ENCODE measurements at places on chromosomes 3 and 15.
A peak's percentile ranks its signal among the peaks of the same experiment; 100 is the strongest.

- DNase-seq, result no peak
Measured at GRCh38 chr3:191300422-191300821, 28.8 kb upstream of the CCDC50 start.

DNA sequence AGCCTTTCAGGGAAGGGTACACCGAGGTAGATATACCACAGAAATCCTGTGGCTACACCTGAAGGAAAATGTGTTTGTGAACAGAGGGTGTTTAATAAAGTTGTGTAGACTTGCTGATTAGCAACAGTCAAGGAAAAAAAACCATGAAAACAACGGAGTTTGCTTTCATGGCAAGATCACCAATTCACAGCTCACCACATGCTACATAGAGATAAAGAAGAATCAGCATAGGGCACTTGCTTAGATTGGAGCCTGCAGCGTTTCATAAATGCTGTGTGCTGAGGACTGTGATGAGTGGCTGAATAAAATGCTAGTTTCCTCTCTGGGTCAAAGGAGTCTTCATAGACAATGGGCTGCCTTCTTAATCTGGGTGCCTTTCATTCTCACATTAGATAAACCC, 257.6 kb downstream of the SLC9A9 start:
- DNase-seq, result no peak

GRCh38 chr3:173841334-173841733, 443.8 kb downstream of the NLGN1 start:
- DNase-seq, result no peak

DNA sequence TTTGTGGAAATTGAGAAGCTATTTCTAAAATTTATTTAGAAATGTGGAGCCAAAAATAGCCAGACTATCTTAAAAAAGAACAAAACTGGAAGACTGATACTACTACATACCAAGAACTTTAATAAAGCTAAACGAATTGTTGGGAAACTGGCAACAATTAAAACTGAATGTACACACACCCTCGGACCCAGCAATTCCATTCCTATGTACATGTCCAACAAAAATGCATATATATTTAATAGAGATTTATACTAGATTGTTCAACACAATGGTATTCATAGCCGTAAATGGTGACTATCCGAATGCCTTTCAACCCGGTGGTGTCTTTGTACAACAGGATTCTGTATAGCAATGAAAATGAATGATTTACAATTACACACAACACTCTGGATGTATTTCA, 136.5 kb upstream of the RASGRP1 start:
- no peak for DNase-seq

- DNase-seq, result no peak
Measured at GRCh38 chr3:100591411-100591810, 18.0 kb upstream of the ADGRG7 start.

DNA sequence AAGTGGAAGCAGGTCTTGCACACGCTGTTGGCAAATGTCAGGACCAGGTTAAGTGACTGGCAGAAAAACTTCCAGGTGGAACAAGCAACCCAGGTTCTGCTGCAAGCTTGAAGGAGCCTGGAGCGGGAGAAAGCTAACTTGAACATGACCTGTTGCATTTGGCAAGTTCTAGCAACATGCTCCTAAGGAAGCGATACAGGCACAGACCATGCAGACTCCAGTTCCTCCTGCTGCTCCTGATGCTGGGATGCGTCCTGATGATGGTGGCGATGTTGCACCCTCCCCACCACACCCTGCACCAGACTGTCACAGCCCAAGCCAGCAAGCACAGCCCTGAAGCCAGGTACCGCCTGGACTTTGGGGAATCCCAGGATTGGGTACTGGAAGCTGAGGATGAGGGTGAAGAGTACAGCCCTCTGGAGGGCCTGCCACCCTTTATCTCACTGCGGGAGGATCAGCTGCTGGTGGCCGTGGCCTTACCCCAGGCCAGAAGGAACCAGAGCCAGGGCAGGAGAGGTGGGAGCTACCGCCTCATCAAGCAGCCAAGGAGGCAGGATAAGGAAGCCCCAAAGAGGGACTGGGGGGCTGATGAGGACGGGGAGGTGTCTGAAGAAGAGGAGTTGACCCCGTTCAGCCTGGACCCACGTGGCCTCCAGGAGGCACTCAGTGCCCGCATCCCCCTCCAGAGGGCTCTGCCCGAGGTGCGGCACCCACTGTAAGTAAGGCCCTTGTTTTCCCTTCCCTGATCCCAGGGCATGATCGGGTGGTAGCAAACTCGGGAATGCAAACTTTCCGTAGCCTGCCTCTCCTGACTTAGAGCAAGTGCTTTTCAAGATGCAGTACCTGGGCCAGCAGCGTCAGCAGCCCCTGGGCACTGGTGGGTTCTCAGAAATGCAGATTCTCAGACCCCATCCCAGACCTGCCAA, 759 bp downstream of the GALNT15 start:
- peak; percentile 64 for DNase-seq

- no peak for DNase-seq
Measured at GRCh38 chr3:172616031-172616461, 92.8 kb upstream of the TNFSF10 start.

- no peak for DNase-seq
Measured at GRCh38 chr15:67852418-67852817, 12.6 kb upstream of the RNU6-1 start.

GRCh38 chr3:13812034-13812471, 67.8 kb downstream of the WNT7A start:
- peak; percentile 65 for DNase-seq

DNA sequence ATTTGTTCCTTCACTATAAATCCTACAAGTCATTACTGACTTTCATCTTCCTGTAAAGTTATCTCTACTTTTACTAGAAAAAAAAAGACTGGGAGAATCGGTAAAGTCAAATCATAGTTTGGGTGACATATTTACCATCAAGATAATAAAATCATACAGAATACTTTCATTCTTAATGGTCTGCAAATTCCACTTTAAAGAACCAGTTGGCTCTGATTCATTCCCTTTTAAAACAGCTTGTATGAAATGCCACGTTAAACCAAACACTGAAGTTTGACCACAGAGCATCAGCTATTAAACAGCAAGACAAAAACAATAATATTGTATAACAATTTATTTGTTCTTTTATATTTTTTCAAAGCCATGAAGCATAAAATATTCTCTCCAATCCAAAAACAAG, 100.7 kb downstream of the FBN1 start:
- no peak for DNase-seq

- no peak for DNase-seq
Measured at GRCh38 chr15:39462691-39463090, 118.2 kb upstream of the THBS1 start.
